ENCODE measurements at places on chromosomes 1 and 21. TPM values are rescaled to one million over a fixed set of nuclear protein-coding genes. Genes with fewer than 3 reads are reported as not detected.

FNDC5 gene
- 0.40 TPM for total RNA-seq

SPRR1B gene
- not detected for total RNA-seq

DNA sequence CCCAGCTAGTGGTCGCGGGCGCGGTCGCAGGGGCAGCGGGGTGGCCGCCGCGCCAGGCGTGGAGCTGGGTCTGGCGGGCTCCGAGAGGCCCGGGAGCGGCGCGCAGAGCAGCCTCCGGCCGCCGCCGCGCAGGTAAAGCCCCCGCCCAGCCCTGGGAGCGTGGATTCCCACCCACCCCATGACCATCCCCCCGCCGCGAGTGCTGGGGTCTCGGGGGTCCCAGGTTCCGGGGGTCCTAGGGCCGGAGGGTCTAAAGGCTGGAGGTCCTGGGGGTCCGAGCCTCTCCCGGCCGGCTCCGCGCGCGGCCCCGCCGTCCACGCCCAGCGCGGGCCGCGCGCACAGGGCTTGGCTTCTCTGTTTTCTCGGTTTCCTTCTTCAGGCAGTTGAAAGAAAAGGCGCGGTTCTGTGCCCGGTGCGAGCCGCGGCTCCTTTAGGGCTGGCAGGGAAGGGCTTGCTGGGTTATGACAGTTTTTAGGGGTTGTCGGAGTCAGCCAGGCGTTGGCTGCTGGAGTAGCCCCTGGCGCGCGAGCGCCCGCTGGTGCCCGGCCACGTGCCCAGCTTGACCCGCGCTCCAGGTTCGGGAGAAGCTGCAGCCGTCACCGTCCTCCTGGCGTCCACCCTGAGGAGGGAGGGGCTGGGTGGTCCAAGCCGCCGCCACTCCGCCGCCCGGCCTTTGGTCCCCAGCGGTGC lies 359 bp downstream of the LRRC3 start:
- no peak for DNase-seq

DNA sequence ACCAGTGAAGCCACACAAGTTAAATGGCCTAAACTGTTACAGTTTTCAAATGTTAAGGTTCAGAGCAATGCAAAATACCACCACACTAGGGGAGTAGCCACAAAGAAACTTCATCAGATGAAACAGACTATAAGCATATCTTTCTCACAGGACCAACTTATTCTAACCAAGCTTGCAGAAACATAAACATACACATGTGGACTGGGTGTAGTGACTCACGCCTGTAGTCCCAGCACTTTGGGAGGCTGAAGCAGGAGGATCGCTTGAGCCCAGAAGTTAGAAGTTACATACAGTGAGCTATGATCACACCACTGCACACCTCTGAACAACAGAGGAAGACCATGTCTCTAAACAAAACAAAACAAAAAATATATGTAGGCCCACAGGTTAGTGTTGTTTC lies 17.3 kb downstream of the WDR47 start:
- no peak for DNase-seq

- no peak for DNase-seq
Measured at GRCh38 chr1:55706397-55706796, 491.2 kb upstream of the USP24 start.

DNA sequence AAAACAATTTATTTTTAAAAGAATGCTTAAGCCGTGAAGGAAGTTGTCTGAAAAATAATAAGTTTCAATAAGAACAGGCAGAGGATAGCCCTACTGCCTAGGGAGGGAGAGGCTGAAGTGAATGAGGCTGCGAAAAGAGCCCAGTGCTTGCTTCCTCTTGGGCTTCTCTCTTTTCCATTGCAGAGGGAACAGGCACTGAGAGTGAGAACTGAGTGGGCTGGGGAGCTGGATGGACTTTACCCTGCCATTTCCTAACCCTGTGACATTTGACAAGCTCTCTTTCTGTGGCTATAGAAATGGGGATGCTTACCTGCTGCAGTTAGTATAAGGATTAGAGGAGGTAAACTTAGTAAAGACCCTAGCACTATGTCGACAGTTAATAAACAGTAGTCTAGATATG lies 30.0 kb downstream of the TENT5C start:
- no peak for DNase-seq

GRCh38 chr21:44667612-44668011 lies 885 bp upstream of the KRTAP12-2 start:
- no peak for DNase-seq

GRCh38 chr1:193184776-193185175 lies 1.6 kb downstream of the B3GALT2 start:
- DNase-seq = no peak

DNA sequence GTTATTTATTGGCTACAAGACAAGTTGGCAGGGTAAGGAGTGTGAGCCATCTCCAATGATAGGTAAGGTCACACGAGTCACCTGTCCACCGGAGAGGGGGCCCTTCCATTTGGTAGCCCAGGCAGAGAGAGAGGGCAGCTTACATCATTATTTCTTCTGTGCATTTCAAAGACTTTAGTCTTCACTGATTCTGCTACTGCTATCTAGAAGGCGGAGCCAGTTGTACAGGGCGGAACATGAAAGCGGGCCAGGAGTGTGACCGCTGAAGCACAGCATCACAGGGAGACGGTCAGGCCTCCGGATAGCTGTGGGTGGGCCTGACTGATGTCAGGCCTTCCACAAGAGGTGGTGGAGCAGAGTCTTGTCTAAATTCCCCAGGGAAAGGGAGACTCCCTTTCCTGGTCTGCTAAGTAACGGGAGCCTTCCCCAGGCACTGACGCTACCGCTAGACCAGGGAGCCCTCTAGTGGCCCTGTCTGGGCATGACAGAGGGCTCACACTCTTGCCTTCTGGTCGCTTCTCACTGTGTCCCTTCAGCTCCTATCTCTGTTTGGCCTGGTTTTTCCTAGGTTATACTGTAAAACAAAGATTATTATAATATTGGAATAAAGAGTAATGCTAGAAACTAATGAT lies 36.7 kb downstream of the ZNF695 start:
- peak; percentile 13 for DNase-seq

Data from pulmonary artery endothelial cell (primary cell).